ENCODE measurements at places on chromosomes 2 and 18.

GRCh38 chr18:13025233-13025632 is 34.1 kb downstream of the CEP192 start:
- DNase-seq, result no peak

DNA sequence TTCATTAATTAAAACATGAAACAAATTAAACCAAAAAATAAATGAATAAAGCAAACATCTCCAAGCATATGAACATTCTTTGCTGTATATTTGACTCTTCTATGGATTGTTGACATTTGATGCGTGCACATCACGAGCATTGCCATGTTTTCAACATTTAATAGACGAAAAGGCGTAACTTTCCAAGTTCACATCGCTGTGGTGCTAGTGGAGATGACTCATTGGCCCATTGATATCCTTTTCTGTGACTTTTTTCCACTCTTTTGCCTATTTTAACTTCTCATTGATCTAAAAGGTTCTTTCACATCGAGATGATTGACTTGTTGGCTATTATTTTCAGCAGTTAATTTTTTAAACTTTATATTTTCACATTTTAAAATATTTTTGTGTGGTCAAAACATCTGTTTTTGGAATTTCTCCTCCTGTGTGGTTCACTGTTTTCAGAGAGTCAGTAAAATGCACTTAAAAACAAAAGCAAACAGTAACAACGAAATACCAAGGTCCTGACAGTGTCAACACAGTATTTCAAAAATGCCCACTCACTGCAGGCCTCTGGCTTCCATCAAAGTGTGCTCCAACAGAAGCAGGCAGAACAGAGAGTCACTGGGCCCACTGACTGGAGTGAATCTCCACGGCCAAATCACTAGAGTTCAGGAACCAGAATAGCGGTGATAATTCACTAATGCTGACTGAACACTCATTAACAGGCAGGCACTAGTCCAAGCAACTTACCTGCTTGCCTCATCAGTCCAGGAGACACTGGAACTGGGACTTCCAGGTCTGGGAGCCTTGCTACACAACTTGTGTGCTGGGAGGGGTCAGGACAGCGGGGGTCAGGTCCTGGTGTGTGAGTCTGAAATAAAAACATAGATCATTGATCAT is 372.2 kb upstream of the SMIM21 start:
- DNase-seq, result no peak

DNA sequence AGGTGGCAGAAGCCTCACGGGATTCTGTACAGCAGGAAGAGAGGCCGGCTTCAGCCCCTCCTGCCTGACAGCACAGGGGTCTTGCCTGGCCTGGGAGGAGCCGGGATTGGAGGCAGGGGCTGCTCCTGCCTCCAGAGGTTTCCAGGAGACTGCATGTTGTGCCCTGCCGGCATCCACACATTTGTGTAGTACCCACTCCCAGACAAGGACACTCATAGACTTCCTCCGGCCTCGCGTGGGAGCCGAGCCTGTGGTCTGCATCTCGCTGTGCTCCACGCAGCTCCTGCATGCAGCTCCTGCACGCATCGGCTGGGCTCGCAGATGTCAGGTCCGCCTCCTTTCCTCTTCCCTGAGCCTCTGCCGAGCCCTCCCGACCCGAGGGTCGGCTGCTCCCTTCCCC is 34.7 kb downstream of the TPO start:
- DNase-seq, result no peak

DNA sequence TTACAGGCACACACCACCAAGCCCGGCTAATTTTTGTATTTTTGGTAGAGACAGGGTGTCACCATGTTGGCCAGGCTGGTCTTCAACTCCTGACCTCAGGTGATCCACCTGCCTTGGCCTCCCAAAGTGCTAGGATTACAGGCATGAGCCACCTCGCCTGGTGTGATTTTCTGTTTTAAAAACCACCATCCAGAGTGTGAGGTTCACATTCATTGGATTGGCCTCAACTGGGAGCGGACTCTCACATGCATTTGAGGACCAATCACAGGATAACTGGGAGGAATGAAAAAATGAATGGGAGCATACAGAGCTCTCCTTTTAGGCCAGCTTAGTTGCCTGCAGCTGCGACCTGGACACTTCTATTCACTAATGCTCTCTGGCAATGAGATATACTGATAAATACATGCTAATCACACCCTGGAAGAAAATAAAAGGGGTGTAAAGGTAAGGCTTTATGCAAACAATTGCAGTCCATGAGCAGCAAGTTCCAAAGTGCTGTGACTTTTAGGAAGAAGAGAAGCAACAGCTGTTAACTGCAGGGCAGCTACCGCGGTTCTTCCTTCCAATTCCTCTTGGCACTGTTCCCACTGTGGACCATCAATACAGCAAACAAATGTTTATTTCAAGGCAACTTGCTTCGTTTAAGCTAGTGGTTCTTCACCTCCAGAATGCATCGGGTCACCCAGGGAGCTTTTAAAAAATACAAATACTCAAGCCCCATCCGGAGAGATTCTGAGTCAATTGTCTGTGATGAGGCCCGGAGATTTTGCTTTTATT is 49.5 kb upstream of the FZD5 start:
- DNase-seq, result no peak

- DNase-seq, result no peak
These were observed 50.3 kb downstream of the ITGB1BP1 start for GRCh38 chr2:9373047-9373446.

DNA sequence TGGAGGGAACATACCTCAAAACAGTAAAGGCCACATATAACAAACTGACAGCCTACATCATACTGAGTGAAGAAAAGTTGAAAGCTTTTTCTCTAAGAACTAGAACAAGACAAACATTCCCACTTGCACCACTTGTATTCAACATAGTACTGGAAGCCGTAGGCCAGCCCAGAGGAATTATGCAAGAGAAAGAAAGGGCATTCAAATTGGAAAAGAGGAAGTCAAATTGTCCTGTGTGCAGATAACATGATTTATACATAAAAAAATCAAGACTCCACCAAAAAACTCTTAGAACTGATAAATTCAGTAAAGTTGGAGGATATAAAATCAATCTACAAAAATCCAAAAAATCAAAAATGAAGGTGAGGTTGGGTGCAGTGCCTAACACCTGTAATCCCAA is 8.0 kb upstream of the KDM3A start:
- no peak for DNase-seq

- no peak for DNase-seq
These were observed 223.1 kb upstream of the SIX3 start for GRCh38 chr2:44718431-44718830.

DNA sequence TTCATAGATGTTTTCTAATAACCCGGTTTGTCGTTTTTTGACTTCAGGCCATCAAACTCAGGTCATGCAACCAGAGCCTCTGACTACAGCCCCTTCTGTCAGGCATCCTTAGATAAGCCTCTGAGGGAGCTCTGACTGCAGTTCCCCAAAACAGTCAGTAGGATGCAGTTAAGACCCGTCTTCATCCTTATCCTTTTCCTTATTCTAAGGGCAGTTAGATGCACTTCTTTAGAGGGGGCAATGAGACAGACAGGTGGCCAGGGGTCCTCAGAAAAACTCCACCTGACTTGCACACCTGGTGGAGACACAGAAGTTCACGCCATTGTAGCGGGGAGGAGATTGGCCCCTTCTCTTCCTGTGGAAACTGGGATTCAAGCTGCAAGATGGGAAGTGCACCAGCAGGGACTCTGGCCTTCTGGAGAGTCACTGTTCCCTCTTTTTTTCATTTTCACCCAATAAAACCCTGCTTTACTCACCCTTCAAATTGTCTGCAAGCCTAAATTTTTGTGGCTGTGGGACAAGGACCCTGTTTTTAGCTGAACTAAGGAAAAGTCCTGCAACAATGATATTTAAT is 104.8 kb upstream of the TFPI start:
- no peak for DNase-seq

DNA sequence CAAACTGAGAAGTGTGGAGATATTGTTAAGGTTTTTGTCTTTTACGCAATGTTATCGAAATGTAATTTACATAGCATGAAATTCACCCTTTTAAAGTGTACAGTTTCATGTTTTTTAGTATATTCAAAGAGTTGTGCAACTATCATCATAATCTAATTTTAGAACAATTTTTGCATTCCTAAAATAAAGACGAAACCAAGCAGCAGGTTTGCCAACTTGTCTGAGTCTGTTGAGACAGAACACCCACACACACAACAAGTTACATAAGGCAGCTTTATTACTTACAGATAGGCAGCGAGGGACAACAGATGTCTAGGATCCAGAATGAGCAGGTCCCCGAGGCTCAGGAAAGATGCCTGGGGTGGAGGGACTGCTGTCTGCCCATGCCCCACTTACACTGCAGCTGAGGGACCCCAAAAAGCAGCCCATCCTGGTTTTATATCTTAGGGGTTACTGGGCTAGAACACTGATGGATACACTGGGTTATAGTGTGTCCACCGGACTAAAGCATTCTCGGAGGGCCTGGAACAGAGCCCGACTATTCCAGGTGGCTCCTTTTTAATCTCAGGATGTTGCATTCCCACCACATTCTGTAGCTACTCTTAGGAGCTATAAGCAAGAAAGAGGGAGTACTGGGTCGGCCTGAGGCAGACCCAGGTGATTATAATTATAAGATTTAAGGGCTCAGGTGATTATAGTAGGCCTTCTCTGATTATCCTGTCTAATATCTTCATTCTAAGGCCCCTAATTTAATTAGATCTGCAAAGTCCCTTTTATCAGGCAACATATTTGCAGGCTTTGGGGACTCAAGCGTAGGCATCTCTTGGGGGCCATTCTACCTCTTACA is 150.2 kb upstream of the DOK6 start:
- no peak for DNase-seq

GRCh38 chr2:12577091-12577490 is 139.6 kb upstream of the TRIB2 start:
- DNase-seq, result no peak

- DNase-seq, result no peak
These were observed 216.7 kb downstream of the GBX2 start for GRCh38 chr2:235951493-235951892.

DNA sequence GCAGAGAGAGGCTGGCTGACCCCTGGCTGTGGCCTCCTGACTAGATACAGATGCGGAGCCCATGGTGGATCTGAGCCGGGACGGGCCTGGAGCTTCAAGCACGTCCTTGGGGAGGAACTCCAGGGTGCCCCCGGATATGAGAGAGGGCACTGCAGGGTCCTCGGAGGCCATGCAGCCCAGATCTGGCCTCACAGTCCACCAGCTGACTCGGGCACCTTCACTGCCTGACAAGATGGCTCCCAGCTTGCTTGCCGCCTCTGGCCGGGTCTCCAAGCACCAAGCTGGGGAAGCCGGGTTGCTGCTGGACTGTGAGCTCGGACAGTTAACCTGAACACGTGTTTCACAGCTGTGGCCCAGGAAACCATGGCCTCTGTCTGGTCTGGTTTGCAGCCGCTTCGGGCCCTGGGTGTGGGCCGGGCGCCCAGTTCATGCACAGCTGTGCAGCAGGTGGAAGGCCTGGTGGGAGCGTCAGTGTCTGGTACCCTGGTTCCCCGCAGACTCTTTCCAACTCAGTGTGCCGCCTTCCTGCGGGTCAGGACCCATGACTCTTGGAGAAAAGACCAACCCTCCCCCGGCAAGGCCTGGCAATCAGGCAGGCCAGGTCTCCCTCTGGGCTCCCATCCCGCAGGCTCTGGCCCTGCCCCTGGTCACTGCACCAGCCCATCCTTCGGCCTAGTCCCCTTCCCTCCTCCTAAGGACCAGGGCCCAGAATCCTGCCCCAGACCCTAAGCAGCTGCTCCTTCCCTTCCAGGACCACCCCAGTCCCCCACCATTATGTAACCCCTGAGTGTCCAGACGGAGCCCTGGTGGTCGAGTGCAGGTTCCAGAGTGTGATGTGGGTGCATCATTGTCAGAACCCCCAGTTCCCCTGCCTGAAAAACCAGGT is 74.6 kb upstream of the OTOS start:
- no peak for DNase-seq

Measured in activated CD4-positive, alpha-beta T cell treated with anti-CD3 and anti-CD28 coated beads, Interleukin-2, amount 50 U/mL, for 48 hours (primary cell).